ENCODE measurements at places on chromosomes 7 and 10.

- no peak for DNase-seq
Measured at GRCh38 chr10:29395409-29395808, 106.5 kb downstream of the LYZL1 start.

GRCh38 chr10:14787938-14788337, 13.2 kb upstream of the FAM107B start:
- DNase-seq, result no peak

DNA sequence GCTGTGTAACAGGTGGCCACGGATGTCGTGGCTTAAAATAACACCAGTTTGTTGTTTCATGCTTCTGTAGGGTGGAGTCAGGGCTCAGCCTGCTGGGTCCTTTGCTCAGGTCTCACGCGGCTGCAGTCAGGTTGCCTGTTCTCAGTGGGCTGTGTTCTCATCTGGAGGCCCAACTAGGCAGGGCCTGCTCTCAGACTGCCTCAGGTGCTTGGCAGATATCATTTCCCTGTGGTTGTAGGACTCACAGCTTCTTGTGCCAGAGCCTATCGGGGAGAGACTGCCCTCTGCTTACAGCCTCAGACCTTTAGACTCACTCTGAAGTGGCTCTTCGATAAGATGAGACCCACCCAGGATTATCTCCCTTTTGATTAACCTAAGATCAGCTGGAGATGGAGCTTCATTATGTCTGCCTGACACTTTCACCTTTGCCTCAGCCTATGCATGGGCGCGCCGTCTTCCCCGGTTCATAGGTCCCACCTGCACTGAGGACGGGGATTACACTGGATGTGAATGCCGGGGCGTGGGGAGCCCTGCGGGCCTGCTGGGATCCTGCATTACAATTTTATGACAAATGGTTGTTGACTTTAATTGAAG, 55.3 kb downstream of the INPP5A start:
- no peak for DNase-seq

DNA sequence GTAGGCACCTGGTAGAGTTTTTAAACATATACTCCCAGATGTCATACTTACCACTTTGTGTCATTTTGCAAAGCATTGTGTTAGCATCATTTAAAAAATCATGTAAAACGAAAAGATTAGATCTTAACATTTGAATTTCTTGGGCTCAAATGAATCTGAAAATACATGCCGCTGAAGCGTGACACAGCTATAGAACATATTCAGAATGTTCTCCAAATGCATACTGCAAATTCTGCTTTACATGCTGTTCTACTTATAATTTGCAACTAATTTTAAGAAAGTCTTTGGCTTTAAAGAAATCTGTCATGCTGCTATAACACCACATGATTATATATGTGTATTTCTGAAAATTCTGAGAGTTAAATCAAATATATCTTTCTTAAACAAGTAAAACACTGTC, 109.2 kb upstream of the CAV2 start:
- no peak for DNase-seq

DNA sequence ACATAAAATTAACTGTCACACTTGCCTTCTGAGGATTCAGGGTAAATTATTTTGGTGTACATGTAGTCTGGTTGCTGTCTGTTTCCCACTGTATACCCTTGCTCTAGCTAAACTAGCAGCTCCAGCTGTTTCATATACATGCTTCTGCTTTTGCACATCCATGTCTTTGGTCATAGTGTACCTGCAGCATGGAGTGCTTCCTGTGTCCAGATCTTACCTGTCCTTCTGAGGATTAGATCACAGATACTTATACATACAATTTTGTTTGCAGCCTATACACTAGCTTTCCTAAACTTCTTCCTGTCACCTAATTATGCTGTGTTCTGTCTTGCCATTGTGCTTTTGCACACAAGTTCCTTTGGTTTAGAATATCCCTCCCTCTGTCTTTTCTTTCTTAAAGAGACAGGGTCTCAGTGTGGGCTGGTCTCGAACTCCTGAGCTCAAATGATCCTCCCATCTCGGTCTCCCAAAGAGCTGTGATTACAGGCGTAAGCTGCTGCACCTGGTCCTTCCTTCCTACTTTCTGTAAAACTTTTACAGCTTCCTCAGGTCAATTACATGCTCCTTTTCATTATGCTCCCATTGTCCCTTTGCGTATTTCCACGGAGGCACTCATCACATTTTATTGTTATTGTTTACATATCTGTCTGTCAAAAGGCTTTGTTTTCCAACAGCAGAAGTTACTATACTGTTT, 33.8 kb downstream of the TPST1 start:
- DNase-seq, result no peak

- no peak for DNase-seq
Measured at GRCh38 chr7:106485031-106485551, 175.9 kb downstream of the CCDC71L start.

DNA sequence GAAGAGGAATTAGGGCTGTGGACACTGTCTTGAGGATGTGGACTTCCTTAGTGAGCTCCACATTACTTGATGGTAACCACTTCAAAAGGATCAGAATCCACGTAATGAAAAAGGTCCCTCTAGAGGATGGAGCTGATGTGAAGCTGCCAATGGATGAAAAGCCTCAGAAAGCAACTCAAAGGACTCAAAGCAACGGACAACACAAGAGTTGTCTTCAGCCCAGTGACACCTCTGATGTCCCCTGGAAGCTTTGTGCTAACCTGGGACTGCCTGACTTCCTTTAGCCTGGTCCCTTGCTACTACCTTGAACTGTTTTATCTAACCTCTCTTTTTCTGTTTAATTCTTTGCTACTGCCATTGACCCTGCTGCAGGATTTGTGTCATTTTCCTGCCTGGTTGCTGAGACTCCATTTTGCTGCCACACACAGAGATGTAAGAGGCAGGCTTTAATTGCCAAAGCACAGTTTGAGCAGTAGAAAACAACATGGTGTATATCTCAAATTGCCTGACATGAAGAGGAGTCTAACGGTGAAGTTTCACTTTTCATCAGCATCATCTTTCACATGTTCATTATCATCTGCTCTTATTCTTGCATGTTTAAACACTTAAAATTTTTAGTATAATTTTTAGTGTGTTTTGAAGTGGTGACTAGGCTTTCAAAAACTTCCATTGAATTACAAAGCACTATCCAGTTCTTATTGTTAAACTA, 11.1 kb upstream of the SGCE start:
- no peak for DNase-seq

GRCh38 chr10:5816170-5816569, 2.9 kb upstream of the GDI2 start:
- no peak for DNase-seq

GRCh38 chr10:114708084-114708483, 50.0 kb upstream of the ABLIM1 start:
- DNase-seq, result no peak

DNA sequence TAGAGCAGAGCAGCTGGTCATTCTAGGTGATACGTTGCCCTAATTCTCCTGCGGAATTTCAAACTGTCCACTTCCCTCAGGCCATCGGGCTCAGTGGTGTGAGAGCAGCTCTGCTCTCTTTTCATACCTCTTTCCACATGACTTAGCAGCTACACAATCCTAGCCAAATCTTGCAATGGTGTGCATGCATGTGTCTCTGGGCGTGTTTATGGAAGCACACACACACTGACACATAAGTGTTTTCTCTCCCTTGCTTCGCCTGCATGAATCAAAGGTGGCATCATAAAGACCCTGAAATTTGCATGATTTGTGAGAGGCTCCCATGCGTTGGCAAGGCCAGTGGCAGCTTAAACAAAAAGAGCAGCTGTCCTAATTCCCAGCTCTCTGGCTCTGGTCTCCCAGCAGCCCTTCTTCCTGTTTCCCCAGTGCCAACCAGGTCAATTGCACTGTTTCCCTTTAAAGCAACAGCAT, 1189.5 kb downstream of the GATA3 start:
- no peak for DNase-seq

- DNase-seq, result no peak
Measured at GRCh38 chr7:37070031-37070430, 345.7 kb upstream of the AOAH start.

DNA sequence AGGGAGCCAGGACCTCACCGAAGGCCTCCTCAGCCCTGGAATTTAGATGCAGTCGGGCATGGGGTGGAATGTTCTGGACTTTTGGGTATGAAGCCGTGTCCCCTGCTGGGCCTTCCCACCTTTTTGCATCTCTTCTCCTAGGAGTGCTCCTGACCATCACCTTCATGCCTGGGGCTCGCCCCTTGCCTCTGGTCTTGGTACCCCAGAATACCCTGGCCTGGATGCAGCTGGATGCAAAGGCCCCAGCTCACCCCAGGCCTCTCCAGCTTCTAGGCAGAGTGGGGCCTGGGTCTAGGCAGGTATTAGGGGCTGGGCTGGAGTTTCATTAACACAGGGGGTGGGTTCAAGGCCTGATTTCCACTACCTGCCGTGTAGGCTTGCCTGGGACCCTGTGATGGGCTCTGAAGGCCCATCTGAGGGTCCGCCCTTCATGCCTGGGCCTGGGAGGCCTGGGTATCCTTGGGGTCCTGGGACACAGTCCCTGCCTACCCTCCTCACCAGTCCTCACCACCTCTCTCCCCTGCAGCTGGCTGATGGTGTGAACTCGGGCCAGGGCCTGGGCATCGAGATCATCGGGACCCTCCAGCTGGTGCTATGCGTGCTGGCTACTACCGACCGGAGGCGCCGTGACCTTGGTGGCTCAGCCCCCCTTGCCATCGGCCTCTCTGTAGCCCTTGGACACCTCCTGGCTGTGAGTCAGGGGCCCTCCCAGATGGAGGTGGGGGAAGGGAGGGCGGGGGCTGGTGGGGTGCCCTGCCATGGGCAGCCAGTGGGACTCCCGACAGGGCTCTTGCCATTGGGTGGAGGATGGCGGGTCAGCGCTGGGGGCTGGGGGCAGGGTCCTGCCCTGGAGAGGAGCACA, 10.1 kb downstream of the AQP1 start:
- DNase-seq, result no peak

GRCh38 chr7:141246426-141246825, 172.6 kb downstream of the TMEM178B start:
- DNase-seq, result no peak

DNA sequence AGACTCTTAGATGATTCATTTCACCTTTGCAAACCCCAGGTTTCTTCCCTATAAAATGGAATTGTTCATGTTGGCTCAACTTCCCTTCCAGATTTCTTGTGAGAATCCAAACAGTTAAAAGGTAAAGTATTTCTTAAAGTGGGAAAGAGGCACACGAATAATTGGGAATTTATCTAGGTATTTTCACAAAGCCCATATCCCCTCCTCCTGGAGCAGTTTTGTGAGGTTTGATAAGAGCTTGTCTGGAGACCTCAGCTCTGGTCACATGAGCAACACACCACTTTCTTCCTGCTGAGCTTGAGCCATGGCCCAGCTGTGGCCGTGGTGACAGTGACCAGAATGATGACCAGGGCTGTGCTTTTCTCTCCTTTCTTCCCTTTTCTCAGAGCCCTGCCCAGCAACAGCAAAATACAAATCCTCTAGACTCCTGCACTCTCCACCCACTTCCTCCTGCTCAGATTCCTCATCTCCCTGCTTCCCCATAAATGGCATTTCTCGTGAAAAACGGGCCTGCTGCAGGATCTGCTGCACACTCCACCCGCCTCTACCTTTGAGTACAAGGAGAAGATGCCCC, 87.7 kb downstream of the PIK3CG start:
- DNase-seq, result no peak

GRCh38 chr7:14938181-14938580, 35.6 kb upstream of the DGKB start:
- no peak for DNase-seq

DNA sequence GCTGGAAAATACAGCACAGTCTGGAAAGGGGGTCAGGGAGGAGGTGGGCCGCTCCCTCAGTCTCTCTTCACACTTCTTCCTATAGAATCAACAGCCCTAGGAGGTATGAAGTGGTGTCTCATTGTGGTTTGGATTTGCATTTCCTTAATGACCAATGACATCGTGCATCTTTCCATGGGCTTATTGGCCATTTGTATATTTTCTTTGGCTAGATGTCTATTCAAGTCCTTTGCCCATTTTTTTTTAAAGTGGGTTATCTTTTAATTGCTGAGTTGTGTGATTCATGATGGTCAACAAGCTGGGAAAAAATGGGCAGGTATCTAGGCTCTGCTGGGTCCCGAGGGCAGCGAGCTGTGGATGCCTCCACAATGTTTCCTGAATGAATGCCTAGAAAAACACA, 29.1 kb downstream of the TMEM130 start:
- no peak for DNase-seq

DNA sequence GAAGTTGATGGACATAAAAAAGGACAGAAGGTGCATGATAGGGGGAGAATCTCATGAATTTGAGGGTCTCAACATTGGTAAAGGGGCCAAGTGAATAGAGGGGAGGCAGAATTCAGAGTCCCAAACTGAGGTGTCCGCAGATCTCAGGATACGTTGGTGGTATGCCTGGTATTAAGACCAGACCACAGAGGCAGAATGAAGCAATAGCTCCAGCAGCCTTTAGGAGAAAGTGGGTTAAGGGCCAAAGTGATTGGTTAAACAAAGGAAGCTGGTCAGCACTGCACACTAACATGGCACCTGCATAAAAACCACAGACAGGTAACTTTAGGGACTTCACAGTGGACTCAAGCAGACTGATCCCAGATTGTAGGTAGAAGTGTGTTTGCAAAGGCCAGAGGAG, 37.5 kb downstream of the MEST start:
- DNase-seq, result no peak

GRCh38 chr7:156397249-156397648, 243.3 kb upstream of the RNF32 start:
- no peak for DNase-seq

- no peak for DNase-seq
Measured at GRCh38 chr10:76333796-76334195, 902.4 kb downstream of the LRMDA start.

- DNase-seq, result no peak
Measured at GRCh38 chr7:4689668-4690067, 7.6 kb downstream of the FOXK1 start.

DNA sequence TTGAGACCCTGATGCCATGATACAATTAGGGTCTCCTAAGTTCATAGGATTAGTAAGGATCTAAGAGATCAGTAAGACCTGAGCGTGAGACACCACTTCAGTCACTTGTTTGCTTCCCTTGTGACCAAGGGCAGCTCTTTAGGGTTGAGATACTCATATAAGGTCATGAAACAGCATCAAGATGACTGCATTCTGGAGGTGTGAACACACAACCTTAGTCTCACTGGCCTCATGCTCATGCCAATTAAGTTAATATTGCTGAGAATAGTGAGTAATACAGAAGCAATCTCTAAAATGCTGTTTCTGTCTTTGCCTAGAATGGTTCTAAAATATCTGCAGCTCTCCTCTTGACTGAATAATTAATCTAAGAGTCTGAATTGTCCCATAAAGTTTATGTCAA, 39.6 kb upstream of the KLHL7 start:
- no peak for DNase-seq

- no peak for DNase-seq
Measured at GRCh38 chr10:132932461-132933307, 9.7 kb downstream of the CFAP46 start.

DNA sequence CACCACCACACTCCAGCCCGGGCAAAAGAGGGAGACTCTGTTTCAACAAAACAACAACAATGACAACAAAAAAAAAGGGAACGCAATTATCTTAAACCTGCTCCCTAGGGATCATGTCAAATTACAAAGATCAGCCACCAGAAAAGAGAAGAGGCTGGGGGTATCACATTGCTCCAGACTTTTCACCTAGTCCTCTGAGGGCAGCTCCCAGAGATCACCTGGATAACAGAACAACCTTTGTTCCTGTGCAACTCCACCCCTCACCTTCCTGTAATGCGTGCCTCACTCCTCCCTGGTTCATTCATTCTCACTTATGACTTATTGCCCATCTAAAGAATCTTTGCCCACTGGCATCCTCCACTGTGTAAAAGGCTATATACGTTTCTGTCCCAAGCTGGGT, 31.8 kb downstream of the SVOPL start:
- DNase-seq, result no peak

GRCh38 chr7:106542550-106543220, 118.3 kb downstream of the CCDC71L start:
- peak; percentile 38 for DNase-seq

All from activated CD4-positive, alpha-beta T cell treated with anti-CD3 and anti-CD28 coated beads for 4 hours (primary cell).